Posterior vena cava (tissue), 2 donors: ENCODE measurements at places on chromosomes 1 and 21. TPM values are rescaled to one million over a fixed set of nuclear protein-coding genes. Genes with fewer than 3 reads are reported as not detected.
A peak's percentile ranks its signal among the peaks of the same experiment; 100 is the strongest.

- no peak for DNase-seq
Measured at GRCh38 chr1:75908717-75909152, 23.5 kb downstream of the ASB17 start.

- DNase-seq, result no peak
Measured at GRCh38 chr1:150194381-150195031, 41.4 kb downstream of the ANP32E start.

The SYDE2 gene
- total RNA-seq, result 11.0 TPM

DNA sequence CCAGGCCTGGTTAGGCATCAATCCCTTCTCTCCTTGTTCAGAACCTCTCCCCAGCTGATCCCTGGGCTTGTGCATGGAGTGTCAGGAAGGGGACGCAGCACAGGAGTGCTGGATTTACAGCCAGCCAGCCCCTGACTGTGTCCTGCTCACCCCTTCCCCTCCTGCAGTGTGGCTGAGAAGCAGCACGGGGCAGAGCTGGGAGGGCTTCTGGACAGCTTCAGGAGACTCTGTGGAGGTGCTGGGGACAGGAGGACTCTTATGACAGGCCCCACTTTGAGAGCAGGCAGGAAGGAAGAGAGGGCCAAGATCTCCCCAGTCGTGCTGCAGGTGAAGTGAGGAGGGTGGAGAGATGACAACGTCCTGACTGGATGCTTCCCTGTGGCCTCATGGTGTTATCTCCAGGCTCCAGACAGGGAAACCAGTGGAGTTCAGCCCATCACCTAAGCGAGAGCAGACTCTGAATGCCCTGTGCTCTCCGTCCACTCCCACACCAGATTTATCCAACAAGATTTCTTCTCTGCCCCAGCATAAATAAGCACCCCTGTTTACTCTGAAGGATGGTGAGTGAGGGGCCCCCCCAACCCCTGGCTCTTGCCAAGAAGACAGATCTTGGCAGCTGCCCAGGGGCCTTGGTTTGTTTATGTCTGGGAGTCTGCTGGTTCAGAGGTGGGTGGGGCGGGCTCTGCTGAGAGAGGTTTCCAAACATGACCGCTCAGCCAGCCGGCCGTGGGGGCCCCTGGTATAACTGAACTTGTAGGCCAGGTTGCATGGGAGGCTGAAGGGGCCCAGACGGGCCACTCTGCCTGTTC lies 21.3 kb downstream of the TMCC2 start:
- peak; percentile 85 for DNase-seq

The GUCA2B gene
- not detected for total RNA-seq

- DNase-seq, result no peak
Measured at GRCh38 chr1:22658385-22659163, 5.5 kb downstream of the C1QB start.
